ENCODE measurements at places on chromosomes 2 and 18.

GRCh38 chr2:174575124-174575776 is 22.4 kb downstream of the WIPF1 start:
- DNase-seq: no peak

GRCh38 chr2:148888003-148888501 is 13.0 kb downstream of the KIF5C start:
- DNase-seq: peak; percentile 13

DNA sequence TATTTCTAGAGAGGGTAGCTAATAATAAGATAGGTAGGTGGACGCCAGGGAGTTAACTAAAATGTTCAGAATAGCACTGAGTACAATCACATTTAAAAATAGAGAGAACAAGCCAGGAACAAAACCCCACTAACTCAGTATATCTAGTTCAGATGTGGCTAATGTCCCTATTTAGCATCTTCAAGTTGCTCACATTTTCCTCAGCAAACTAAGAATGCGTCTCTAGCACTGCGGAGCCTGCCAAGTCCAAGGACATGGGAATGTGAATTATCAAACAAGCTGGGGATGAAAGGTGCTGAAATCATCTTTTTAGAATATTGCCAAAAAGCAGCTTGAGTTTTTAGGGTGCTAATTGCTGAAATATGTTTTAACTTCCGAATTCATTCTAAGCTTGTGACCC is 398.5 kb upstream of the FIGN start:
- DNase-seq: no peak

DNA sequence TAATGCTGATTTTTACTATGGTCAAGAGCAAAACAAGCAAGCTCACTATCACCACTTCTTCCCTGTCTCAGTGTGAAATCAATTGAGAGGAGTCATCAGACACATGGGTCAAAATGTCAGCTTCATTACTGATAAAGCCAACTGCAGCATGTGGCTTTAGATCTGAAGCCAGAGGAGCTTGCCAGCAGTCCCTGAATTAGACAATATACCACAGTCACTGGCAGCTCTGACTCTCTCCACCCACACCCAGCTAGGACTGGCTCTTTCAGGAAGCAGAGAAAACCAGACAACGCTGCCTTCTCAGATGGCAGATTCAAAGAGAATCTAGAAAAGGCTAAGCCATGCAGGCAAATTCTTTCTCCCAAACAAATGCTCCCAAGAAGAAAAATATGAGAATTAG is 20.0 kb upstream of the ASB18 start:
- no peak for DNase-seq

- DNase-seq: no peak
These were observed 367.8 kb upstream of the HS6ST1 start for GRCh38 chr2:128686497-128686859.

GRCh38 chr2:161650116-161651015 is 26.1 kb downstream of the SLC4A10 start:
- no peak for DNase-seq

DNA sequence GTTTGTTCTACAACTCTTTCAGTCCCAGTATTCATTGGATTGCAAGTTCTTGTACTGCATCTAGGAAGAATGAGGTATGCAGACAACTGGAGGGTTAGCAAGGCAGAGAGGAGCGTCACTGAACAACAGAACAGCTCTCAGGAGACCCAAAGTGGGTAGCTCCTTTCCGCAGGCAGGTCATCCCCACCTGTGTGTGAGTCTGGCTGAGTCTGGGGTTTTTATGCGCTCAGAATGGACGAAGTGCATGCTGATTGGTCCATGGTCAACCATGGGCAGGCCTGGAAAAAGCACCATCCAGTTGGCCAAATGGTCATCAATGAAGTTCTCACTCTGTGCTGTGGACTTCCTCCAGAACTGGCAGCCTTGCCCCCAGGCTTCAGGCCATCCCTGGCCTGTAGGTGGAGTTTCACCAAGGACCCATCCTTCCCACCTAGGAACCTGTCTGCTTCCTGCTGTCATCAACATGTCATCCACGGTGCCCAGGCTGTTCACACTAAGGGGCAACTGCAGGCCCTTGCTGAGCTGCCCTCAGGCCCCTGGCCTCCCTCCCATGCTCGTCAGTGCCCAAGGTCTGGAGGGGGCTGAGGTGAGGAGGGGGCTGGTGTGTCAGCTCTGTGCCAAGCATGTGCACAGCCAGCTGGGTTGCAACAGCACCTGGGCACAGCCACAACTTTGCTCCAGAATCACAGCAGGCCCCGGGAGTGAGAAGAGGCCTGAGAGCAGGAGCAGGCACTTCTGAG is 11.1 kb upstream of the TFCP2L1 start:
- DNase-seq: no peak

DNA sequence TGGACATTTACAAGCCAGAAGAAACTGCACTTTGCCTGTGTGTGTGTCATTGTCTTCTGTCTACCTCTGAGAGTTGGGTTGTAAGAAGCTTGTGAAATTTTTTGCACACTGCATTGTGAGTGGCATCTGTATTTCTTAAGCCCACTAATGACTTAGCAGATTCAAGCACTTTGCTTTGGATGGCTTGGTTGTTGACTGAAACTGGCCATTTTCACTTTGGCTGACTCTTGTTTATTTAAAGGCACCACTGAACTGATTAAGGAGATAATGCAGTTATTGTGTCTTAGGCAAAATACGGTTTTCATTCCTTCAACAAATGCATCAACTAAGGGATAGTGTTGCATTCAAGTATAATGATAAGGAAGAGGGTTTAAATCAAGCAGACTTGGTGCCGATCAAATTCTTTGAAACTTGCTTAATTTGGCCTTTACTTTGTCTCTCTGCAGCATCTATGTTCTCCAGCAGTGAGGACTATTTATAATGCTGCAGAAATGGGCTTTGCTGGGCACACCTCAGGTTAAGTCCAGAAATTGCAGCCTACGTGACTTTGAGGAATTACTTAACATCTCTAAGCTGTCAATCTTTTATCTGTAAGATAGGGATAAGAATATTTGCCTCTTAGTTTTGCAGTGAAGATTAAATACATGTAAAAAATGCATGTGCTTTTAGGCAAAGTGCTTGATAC is 142.0 kb downstream of the CCDC85A start:
- DNase-seq: no peak

GRCh38 chr2:205545971-205546816 is 136.1 kb upstream of the NRP2 start:
- no peak for DNase-seq

- DNase-seq: no peak
These were observed 181.7 kb upstream of the TPO start for GRCh38 chr2:1231466-1232063.

- DNase-seq: no peak
These were observed 55.4 kb upstream of the RAPH1 start for GRCh38 chr2:203590496-203590895.

- DNase-seq: no peak
These were observed 477.0 kb upstream of the MEIS1 start for GRCh38 chr2:65957886-65958285.

DNA sequence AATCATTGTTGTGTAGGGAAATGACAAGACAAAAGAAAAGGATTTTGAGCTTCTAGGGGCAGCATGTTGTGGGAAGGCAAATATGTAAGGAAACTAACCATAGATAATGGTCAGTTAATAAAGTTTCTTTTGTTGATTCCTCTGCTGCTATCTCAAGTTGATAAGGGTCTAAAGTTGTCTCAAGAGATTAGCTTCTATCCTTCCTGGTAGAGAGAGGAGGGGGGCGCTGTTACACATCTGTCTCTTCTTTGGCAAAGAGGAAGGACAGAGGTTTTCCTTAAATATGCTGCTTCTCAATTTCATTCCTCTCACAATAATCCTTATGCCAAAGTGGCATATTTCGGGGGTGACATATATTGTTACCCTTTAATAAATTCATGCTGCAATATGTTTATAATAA is 944.0 kb downstream of the DPP10 start:
- DNase-seq: no peak

GRCh38 chr2:110105608-110106467 is 9.8 kb downstream of the MALL start:
- no peak for DNase-seq

GRCh38 chr2:39228413-39229209 is 15.2 kb downstream of the CDKL4 start:
- DNase-seq: no peak

DNA sequence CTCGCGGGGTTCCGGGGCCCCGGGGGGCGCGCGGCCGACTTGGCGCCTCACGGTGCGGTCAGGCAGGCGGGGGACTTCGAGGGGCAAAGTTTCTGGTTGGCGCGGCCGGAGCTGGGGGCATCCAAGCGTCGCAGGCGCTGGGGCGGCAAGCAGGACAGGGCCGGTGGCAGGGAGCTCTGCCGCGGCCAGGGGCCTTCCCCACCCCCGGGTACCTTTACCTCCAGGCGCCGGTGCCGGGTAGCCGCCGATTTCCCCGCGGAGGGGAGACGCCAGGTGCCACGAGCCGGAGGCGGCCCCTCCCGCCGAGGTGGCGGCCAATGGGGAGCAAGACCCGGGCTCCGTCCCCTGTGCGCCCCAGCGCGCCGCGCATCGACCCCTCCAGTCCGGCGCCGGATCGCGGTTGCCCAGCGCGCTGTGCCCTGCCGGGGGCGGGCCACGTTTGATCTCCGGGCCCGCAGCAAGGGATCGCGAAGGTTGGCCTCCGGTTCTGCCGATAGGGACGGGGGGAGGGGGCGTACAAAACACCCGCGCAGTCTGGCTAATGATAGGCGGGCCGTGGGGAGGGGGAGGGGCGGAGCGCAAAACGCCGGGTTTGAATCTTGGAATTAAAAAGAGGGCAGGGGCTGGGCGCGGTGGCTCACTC is at the start of gene ST8SIA5:
TSS of gene ST8SIA5 (minus strand) at position 495 of the 643 bp plus-strand sequence. CDS start 545 bp downstream, outside the sequence.
- peak; percentile 42 for DNase-seq

DNA sequence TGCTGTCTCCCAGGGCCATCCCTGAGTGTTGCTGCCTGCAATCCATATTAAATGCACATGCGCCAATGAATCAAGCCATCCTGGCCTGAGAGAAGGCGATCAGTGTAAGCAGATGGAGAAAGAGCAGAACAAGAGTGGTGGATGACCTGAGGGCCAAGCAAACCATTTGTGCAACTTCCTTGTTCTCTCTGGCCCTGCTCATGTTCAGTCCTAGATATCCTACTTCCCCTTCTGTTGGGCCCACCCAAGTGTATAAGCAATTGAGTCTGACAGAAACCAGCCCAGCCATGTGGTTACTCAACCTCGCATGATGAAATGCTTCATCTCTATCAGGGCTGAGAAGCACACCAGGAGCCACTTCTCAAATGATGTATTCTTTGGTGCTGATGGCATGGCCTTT is 383.1 kb upstream of the ID2 start:
- no peak for DNase-seq

GRCh38 chr2:216956820-216957493 is 97.1 kb upstream of the TNP1 start:
- DNase-seq: no peak

DNA sequence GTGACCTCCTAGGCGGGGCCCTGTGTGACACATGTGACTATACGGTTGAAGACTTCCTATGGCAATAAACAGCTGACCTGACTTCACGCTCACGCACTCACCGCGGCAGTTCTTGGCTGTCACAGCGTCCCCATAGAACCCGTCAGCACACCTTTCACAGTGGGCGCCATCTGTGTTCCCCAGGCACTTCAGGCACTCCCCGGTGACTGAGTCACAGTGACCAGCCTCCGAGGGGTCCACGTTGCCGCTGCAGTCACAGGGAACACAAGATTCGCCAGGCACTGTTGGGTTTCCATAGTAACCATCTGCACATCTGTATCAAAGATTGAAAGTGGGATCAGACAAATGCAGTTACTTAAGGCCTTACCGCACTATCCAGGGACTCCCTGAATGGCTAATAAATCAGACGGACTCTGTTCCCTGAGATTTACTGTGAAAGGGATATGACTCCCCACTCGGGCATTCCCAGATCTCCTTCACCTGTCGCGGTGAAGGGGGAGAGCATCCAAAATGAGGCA is 94.5 kb downstream of the LAMA1 start:
- DNase-seq: no peak

GRCh38 chr18:61975526-61976326 is 82.9 kb upstream of the RNF152 start:
- DNase-seq: no peak

GRCh38 chr2:46829231-46829995 is 86.2 kb downstream of the MCFD2 start:
- DNase-seq: no peak

GRCh38 chr2:10412380-10412779 is 35.7 kb downstream of the ODC1 start:
- no peak for DNase-seq

- no peak for DNase-seq
These were observed 54.6 kb downstream of the PIKFYVE start for GRCh38 chr2:208320686-208321085.

DNA sequence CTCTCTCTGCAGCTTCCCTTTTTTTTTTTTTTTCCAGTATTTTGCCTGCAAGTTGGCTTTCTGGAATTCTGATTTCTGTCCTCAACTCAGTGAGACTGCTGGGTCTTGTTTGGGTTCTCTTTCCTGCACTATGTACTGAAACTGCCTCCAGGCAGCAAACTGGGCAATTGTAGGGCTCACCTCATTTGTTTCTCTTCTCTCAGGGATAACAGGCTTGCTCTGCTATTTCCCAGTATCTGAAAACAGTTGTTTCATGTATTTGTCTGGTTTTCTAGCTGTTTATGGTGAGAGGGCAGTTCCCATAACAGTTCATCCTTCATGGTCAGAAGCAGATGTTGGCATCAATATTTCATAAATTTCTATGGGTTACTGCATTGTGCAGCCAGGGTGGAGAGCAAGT is 206.0 kb downstream of the CYRIA start:
- no peak for DNase-seq

DNA sequence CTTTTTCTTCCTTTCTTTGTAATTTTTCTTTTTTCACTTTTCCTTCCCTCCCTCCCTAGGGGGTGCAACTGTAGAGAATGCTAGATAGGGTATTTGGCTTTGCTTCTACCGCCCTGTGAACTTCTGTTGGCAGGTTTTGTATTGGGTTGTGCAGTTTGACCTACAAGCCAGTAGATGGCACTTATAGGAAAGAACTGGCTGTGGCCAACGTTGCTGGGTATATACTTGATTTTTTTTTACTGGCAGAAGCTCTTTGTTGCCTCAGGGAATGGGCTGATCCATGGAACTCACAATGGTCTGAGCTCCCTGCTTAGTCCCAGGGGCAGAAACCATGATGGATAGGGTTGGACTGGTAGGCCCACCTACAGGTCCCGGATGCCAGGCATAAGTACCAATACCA is 1019.5 kb upstream of the LRRTM1 start:
- no peak for DNase-seq

GRCh38 chr2:30675758-30676157 is 131.5 kb downstream of the CAPN13 start:
- no peak for DNase-seq

DNA sequence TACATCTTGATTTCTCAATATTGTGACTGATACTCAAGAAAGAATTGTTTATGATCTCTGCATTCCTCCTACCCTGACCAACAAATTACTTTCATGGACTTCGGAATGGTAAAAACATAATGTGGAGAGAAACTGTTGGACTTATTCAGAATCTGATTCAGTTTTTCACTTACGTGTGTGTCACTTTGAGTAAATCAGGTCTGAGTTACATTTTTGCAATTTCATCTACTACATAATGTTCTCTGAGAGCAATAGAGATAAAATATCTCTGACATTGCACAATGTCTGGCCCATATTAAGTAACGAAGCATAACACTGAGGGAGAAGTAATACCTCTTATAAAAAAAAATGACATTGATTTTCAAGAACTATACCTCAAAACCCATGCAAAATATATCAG is 1337.9 kb upstream of the CHAC2 start:
- no peak for DNase-seq

All from progenitor cell of endocrine pancreas (in vitro differentiated cells).